ENCODE measurements at places on chromosomes 16 and 17. TPM values are rescaled to one million over a fixed set of nuclear protein-coding genes. Genes with fewer than 3 reads are reported as not detected.

DNA sequence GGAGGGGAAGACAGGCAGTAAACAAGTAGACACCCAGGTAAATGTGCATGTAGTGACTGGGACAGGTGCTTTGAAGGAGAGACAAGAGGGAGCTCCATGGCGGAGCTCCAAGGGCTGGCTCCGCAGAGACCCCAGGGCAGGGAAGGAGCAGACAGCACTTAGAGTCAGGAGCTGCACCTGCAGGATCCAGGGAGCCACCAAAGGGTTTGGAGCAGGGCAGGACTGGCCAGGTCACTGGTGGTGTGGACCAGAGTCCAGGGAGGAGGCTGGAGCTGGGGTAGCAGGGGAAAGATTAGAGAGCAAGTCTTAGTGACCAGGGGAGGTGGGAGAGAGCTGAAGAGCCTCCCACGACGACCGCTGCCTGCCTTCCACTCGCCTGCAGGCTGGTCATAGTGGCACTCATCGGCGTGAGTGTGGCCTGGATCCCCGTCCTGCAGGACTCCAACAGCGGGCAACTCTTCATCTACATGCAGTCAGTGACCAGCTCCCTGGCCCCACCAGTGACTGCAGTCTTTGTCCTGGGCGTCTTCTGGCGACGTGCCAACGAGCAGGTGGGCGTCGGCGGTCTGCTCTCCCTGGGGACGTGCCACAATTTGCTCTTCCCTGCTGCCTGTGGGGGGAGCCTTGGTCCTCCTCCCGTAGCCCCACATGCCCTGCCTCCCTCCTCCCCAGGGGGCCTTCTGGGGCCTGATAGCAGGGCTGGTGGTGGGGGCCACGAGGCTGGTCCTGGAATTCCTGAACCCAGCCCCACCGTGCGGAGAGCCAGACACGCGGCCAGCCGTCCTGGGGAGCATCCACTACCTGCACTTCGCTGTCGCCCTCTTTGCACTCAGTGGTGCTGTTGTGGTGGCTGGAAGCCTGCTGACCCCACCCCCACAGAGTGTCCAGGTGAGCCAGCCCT lies 14.7 kb upstream of the FAM83G start:
- no peak for DNase-seq

Gene C16orf96
- 0.10 TPM for total RNA-seq

- no peak for DNase-seq
Observed at GRCh38 chr17:43043307-43043706, 18.3 kb downstream of the RND2 start.

DNA sequence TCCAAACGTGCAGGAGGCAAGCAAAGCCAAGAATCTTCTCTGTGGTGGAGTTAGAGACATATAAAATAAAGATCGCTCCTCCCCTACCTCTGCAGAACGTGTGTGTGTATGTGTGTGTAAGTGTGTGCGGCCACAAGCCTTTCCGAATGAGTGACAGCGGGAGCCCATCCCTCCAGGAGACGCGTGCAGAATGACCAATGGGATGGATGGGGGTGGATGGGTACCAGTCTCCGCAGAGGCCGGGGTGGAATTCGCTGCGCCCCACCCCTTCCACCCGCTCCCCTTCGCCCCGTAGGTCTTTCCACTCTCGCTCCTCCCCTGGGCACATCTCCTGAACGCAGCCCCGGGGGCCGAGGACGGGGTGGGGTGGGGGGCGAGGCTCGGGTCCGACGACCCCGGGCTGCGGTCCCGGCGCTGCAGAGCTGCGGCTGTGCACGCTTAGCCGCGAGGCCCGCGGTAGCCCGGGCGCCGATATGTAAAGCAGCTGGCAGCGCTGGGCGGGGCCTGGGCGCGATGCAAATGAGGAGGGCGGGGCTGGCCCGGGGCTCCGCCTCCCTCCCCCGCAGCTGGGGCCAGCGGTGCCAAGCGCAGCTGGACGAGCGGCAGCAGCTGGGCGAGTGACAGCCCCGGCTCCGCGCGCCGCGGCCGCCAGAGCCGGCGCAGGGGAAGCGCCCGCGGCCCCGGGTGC lies at the start of gene PRKCB:
Gene PRKCB (plus strand): TSS at position 594 of the 688 bp plus-strand sequence.
- DNase-seq, result no peak

DNA sequence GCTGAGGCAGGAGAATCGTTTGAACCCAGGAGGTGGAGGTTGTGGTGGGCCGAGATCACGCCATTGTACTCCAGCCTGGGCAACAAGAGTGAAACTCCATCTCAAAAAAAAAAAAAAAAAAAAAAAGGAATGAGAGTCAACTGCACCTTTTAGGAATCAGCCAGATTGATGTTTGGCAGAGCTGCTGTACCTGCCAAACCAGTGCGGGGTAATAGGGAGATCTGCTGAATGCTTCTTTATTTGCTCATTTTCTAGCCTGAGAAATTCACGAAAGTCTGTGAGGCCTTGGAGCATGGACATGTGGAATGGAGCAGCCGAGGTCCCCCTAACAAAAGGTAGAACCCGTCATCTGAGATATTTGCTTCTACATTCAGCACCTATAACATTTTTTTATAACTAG lies 18.4 kb downstream of the OGFOD1 start:
- no peak for DNase-seq

GRCh38 chr16:53821487-53821886 lies 117.5 kb downstream of the FTO start:
- DNase-seq, result no peak

DNA sequence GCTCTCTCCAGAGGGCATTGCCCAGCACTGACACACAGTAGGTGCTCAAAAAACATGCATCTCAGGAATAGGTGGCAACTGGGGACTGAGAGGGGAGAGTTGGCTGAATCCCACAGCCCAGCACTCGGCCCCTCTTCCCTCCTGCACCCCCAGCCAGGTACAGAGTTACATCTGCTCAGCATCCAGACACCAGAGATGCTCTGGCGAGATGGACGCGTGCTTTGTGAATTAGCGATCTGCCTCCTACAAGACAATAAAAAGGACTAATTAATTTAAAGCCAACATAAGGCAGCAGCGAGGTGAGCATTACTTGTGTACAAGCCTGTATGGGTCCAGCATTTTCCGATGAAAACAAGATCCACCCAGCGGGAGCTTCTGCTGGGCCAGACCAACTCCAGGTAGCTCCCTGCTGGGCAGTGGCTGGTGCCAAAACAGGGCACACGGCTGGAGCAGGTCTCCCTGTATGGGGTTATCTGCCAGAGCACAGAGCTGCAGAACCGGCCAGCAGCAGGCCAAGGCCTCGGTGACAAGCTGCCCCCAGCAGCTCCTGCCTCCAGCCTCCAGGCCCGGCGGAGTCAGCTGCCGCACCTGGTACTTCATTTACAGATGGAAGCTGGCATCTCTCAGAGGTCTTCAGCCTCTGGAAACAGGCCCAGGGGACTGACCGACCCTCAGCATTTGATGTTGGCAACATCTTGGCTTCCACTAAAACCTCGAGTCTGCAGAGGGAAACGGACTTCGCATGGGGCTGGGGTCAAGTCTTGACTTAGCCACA lies 219.7 kb upstream of the SDK2 start:
- no peak for DNase-seq

- no peak for DNase-seq
Observed at GRCh38 chr16:3762107-3762750, 44.9 kb upstream of the TRAP1 start.

Gene SLC38A7
- total RNA-seq, result 9.8 TPM

DNA sequence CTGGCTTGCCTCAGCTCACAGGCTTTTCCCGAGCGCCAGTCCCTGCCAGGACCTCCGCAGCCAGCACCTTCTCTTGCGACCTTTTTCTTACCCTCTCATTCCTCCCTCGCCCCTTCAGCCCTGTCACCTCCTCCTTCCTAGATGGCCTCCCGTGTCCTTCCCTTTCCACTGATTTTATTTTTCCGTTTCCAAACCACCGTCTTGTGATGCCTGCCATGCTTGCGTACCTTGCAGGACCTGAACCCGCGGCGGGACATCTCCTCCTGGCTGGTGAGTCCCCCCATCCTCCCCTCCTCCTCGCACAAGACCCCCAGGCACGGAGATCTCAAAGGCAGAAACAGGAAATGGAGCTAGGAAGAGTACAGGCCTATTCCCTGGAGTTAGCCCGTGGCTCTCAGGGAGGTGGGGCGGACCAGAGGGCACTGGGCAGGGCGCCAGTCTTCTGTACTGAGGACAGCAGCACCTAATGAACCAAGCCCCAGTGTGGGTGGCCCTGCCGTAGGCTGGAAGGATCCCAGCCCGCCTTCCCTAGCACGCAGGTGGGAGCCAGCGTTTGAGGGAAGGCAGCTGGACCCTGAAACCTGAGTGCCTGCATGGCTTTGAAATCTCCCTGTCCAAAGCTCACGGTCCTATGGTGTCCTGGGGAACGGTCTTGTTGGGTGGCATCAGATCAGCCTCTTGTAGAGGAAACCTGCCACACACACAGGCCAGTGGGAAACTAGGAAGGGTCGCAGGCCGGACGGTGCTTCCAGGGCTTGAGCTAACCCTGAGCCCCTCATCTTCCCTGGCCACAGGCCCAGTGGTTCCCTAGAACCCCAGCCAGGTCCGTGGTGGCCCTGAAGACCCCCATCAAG lies 612 bp downstream of the CISD3 start:
- DNase-seq, result no peak

DNA sequence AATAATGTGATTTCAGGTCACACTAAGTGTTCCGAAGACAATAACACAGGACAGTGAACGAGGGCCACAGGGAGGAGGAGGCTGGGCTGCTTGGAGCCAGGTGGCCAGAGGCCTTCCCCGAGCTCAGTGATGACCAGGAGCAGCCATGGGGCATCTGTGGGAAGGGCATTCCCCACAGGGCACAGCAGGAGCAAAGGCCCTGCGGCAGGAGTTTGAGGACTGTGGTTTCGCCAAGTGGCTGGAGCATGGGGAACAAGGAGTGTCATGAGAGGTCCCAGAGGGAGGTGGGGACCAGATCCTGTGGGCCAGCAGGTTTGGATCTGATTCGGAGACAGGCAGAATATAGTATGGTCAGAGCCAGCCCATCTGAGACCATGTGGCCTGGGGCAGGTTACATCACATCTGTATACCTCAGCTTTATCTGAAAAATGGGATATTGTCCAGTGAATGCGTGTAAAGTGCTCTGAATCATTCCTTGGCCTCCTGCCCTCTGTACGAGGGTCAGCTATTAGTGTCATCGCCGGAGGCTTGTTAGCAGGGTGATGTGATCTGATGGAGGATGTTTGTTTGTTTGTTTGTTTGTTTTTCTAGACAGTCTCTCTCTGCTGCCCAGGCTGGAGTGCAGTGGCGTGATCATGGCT lies 176.8 kb downstream of the KATNIP start:
- DNase-seq, result no peak

DNA sequence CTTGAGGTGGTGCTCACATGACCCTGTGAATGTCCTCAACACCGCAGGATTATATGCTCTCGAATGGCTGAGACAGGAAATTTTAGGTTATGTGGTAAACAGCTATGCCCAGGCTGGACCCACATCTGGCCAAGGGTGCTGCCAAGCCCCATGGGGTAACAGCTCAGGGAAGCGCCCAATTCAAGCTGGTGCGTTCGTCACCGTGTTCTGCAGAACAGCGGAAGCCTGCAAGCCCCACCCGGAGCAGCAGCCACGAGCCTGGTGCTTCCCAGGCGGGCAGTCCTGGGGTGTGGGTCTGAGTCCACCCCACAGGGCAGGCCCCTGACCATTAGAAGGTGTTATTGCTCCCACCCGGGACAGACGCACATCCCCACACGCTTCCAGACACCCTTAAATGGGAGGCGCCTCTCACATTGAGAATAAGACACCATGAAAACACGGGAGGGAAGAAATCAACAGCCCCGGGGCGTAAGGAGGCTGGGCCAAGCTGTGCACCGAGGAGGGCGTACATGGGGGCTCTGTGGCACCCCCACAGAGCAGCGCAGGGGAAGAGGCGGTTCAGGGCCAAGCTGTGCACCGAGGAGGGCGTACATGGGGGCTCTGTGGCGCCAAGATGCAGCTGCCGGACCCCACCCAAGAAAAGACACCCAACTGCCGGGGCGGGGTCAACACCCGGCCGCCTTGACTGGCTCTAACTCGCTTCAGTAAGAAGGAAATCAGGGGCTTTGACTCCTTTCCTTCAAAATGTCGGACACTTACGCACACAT lies 2.9 kb upstream of the CYBA start:
- DNase-seq, result no peak

DNA sequence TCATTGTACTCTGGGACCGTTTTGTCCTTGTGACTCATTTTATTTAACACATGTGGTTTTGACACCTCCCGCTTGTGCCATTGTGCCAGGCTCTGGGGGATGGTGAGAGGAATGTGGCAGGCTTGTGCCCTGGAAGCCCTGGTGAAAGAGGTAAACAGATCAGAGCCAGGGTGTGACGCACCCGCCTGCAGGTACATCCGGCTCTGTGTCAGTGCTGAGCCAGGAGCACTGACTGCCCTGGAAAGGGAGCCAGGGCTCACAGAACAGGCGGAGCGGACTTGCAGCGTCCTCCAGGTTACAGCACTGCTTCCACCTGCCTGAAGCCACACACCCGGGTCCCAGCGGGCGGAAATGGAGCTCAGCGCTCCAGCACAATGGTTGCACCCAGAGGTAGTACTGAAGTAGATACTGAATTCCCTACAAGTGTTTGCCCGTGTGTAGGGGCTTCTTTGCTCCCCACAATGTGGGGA lies 30.6 kb downstream of the CDRT15 start:
- DNase-seq, result peak; percentile 86

- peak; percentile 78 for DNase-seq
Observed at GRCh38 chr16:88770461-88771293, 14.3 kb downstream of the PIEZO1 start.

DNA sequence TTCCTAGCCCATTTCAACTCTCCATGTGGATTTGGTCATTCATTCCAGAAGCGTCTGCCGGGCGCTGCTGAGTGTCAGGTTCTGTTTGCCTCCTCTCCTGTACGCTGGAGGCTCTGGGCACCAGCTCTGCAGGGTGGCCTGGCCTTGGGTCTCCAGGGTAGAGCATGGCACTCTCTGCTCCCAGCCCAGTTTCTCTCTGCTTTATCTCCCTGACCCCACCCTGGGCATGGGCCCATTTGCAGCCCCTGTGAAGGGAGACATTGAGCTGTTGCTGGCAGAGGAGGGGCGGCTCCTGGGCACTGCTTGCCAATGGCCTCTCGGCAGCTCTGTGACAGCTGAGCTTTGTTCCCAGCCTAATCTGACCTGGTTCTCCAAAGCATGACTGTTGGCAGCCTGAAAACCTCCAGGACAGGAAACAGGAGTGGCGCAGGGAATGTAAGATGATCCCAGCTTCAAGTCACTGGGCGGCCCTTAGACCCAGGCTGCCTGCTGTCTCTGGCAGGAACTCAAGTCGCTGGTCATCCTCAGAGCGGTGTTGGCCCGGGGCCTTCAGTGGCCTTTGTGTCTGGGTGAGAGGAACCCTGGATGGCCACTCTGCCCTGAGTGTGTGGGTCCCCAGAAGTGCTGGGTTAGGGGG lies 146.8 kb downstream of the SEC14L1 start:
- DNase-seq, result peak; percentile 92

Gene CTRL
- total RNA-seq, result 3.4 TPM

DNA sequence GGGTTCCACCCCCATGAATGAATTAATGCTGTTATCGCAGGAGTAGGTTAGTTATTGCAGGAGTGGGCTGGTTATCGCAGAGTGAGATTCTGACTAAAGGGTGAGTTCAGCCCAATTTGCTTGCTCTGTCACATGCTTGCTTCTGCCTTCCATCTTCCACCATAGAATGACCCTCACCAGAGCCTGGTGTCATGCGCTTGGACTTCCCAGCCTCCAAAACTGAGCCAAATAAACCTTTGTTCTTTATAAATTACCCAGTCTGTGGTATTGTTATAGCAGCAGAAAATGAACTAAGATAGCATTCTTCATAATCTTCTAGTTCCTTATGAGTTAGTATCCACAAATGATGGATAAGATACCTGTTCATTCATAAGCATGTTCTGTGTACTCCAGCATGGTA lies 235.1 kb upstream of the TBX2 start:
- no peak for DNase-seq

Gene KIF2B
- not detected for total RNA-seq

Data from HCT116 (cell line).